ENCODE measurements at places on chromosomes 1 and 21. TPM values are rescaled to one million over a fixed set of nuclear protein-coding genes. Genes with fewer than 3 reads are reported as not detected.
A peak's percentile ranks its signal among the peaks of the same experiment; 100 is the strongest.

GRCh38 chr1:7299329-7299799 is 471.7 kb upstream of the VAMP3 start:
- peak; percentile 66 for DNase-seq

DNA sequence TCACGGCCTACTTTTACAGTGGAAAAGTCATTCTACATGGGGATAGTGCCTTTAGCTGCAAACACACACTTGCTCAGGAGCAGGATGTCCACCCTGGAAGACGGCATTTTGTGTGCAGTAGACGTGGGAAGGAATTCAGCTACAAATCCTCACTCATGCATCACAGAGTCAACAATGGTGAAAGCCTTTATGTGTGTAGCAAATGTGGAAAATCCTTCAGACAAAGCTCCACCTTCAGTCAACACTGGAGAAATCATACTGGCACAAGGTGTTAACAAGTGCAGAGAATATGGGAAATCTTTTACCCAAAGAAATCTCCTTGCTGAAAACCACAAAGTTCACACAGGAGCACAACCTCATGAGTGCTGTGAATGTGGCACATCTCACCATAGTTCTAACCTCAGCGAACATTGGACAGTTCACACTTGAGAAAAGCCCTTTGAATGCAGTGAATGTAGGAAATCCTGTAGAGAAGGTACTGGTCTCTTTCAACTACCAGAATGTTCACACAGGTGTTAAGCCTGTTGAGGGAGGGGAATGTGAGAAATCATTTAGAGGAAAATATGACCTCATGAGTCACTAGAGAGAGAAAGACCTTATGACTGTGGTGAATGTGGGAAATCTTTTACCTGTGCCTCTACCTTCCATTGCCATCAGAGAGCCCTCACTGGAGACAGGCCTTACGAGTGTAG is 101.8 kb downstream of the PTGS2 start:
- no peak for DNase-seq

DNA sequence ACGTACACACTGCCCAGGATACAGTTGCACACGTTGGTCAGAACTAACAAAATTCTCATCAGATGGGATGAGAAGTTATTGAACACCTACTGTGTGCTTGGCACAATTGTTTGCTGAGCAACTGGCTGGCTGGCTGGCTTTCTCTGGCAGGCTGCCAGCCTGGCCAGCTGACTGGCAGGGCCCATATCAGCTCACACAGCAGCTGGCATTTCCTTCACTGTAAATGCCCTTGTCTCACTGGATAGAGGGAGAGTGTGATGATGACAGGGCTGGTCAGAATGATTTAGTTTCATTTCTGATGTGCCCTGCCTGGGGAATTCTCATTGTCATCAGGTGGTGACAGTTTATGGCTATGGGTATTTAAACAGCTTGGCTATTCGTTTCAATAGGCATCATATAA is 15.8 kb downstream of the CAMK2N1 start:
- DNase-seq, result no peak

Gene ZZZ3
- 171 TPM for total RNA-seq

Gene NADK
- total RNA-seq, result 28.0 TPM

DNA sequence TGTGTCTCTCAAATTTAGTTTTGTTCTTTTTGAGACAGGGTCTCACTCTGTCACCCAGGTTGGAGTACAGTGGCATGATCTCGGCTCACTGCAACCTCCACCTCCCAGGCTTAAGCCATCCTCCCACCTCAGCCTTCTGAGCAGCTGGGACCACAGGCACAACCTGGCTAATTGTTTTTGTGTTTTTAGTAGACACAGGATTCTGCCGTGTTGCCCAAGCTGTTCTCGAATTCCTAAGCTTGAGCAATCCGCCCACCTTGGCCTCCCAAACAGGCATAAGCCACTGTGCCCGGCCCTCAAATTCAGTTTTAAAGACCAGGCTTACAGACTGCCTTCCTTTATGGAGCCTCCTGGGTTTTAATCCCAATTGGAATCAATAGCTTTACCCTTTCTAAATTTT is 83.7 kb upstream of the SELENON start:
- no peak for DNase-seq

DNA sequence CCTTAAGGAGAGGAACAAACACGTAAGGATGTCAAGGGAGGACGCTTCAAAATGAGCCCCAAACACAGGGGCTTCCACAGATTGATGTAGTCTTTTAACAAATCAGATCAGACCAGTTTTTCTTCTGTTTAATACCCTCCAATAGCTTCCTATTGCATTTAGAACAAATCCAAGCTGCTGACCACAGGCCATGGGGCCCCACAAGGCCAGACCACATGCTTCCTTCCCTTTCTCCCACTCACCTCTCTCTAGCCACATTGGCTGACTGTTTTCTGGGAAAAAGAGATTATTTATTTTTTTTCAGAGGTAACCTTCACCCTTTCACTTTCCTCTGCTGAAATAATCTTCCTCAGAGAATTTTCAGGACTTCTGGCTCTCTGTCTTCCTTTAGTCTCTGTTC is 380.6 kb downstream of the SIPA1L2 start:
- DNase-seq, result no peak

DNA sequence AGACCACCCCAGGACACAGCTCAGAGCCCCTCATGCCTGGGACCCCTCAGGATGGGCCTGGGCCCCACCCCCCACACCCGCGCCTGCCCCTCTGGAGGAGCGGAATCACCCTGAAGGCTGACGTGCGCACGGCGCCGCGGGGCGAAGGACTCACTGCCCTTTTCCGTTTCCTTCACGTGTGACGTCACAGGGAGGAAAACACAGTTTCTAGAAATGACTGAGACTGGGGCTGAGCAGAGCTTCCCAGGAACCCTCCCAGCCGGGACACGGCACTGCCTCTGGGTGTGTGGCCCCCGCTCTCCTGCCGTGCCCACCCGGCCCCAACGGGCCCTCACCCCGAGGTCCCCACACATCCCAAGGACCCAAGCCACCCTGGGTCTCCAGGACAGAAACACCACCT is 5.4 kb upstream of the TNFRSF4 start:
- no peak for DNase-seq

- no peak for DNase-seq
These were observed 105.1 kb upstream of the ARHGEF16 start for GRCh38 chr1:3349161-3349967.

- DNase-seq, result no peak
These were observed 174.2 kb downstream of the RRAGC start for GRCh38 chr1:38685388-38685787.

Gene SPRR2D
- not detected for total RNA-seq

DNA sequence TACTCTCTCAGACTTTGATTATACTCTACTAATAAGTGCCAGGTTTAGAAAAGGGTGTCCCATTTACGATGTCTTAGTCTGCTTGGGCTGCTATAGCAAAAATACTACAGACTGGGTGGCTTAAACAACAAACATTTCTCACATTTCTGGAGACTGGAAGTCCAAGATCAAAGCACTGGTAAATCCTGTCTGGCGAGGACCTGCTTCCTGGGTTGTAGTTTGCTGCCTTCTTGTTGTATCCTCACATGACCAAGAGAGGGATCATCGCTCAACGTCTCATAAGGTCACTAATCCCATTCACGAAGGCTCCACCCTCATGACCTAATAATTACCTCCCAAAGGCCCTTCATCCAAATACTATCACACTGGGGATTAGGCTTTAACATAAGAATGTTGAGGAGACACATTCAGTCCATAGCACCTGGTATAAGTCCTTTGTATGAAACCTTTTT is 12.0 kb downstream of the PRDX6 start:
- no peak for DNase-seq

DNA sequence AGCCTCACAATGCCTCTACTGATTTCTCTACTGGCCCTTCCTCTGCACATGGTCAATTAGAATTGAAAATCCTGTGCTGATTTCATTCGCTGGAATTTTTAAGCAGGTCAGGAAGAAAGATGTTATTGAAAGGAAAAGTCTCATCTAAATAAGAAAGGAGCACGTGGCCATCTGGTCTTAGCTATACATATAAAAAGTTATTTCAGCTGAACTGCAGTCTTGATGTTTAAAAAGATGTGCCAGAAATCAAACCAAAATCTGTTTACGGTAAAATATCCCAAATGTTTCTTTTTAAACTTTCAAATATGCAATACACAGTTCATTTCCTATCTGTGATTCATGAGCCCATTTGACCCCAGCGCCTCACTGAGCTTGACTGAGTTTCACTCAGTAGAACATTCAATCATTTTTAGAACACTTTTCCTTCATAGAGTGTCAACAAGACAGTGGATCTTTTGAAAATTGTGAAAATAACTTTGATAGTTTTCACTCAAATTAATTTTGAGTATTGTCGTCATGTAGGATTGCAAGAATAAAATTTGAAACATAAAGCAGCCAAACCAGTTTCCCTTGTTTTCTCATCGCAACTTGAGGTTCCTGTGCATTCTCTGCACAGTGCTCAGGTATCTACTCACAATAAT is 293.6 kb downstream of the PTPRC start:
- DNase-seq, result no peak

DNA sequence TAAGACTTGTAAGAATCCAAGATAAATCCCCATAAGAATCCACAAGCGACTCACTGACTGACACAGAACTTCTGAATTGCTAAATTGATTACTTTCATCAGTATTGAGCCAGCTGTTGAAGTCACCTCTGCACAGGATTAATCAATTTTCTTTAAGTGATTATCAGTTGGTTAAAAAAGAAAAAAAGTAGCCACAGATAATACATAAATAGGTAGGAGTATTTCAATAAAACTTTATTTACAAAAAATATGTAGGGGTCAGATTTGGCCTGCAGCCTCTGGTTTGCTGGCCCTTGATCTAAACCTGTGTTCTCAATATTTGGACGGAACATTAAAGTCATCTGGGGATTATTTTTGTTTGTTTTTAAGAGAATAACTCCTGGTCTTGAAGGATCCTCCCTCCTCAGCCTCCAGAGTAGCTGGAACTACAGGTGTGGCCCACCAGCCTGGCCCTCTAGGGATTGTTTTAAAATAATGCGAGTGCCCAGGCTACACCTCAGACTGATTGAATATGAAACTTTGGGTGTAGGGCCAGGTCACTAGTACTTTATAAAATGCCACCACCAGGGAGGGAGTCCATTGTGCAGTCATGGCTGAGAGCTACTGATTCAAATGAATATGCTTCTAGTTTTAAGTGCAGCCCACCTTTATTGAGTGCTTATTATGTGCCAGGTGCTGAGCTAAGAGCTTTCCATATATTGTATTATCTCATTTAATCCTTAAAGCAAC is 6.8 kb upstream of the TMEM183A start:
- DNase-seq, result no peak
